ENCODE measurements at places on chromosomes 2 and 18. TPM values are rescaled to one million over a fixed set of nuclear protein-coding genes. Genes with fewer than 3 reads are reported as not detected.
A peak's percentile ranks its signal among the peaks of the same experiment; 100 is the strongest.

Gene CDK15
- polyA plus RNA-seq: 0.08 TPM

GRCh38 chr2:231709981-231710798, 1.9 kb downstream of the PTMA start:
- DNase-seq: peak; percentile 86

DNA sequence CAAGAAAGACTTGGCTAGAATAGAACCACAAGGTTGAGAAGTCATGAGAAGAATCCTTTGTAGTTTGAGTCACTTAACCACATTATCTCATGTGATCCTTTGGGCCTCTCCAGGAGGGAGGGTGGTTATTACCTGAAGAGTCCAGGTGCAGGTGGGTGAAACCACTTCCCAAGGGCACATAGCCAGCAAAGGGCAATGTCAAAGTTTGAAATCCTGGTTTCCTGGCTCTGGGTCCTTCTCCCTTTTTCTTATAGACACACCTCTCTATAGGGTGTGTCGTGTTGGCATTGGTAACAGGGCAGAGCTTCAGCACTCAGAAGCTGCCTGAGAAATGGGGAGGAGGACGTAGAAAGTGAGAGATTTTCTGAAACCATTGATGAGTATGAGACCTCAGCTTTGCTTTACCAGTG, 137.9 kb downstream of the MGAT5 start:
- DNase-seq: no peak

GRCh38 chr18:58135701-58136331, 91.8 kb downstream of the NEDD4L start:
- DNase-seq: no peak

DNA sequence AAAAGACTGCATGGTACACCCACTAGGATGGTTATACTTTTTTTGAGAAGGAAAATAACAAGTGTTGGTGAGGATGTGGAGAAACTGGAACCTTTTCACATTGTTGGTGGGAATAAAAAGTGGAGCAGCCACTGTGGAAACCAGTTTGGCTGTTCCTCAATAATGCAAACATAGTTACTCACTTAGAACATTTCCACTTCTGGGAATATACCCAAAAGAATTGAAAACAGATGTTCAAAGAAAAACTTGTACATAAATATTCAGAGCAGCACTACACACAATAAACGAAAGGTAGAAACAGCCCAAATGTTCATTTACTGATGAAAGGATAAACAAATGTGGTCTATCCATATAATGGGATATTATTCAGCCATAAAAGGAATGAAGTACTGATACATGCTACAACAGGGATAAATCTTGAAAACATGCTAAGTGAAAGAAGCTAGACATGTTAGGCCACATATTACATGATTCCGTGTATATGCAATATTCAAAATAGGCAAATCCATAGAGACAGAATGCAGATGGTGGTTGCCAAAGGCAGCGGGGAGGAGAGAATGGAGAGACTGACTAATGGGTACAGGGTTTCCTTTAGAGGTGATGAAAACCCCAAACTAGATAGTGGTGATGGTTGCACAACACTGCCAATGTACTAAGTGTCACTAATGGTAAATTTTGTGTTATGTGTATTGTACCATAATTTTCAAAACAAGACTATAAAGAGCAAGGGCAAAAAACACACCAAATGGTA, 20.9 kb upstream of the LMAN1 start:
- no peak for DNase-seq

DNA sequence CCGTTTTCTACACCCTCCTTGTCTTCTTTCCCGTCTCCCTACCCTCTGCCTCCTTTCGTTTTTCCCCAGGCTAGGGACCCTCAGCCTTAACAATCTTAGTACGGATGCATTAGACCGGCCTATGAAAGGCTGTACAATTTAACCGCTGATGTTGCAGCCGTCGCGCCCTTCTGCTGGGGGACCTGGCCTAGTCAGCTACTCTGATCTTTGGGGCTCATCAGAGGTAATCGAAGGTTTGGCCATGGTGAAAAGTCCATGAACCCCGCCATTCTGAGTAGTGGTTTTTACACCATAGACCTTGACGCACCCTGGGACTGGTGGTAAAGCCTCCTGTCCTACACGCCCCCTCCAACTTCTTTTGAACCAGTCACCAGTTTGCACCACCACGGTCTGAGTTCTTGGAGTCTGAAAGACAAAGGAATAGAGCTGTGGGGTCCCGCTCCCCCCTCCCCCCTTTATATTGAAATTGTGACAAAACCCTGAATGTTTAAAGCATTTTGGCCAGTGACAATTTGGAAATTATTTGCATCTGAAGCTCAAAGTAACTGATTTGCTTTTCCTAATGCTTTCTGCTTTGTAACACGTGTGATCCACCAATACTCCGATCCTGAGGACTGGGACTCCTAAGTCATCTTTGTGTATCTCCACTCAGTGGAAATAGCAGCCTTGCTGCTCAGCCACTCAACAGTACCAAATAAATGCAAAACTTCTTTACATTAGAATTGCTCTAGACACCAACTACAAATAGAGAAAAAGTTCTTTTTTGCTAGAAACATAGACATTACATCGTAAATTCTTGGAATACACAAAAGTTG, 642 bp upstream of the SRSF7 start:
- no peak for DNase-seq

GRCh38 chr2:166057370-166058164, 70.3 kb downstream of the SCN1A start:
- no peak for DNase-seq

GRCh38 chr18:42156281-42156680, 201.2 kb downstream of the PIK3C3 start:
- no peak for DNase-seq

DNA sequence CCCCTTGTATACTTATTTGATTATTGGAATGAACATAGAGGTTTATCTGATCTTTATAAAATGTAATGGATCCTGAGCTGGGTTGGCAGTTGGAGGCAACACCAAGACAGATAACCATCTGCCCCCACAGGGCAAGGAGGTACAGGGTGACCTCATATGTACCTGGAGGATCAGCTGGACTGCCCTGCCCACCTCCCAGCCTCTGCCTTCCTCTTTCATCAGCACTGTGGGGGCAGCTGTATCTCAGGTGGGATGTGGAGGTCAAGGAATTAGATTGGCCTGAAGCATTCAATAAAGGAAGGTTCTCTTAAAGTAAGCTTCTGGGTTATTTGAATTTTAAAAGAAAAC, 92.6 kb downstream of the LYPD6 start:
- DNase-seq: no peak

Gene RAD51AP2
- 0.08 TPM for polyA plus RNA-seq

Gene AQP12A
- not detected for polyA plus RNA-seq

Gene MARCHF4
- not detected for polyA plus RNA-seq

Gene MLPH
- 60.3 TPM for polyA plus RNA-seq

GRCh38 chr18:67735506-67735905, 219.0 kb upstream of the DSEL start:
- no peak for DNase-seq

DNA sequence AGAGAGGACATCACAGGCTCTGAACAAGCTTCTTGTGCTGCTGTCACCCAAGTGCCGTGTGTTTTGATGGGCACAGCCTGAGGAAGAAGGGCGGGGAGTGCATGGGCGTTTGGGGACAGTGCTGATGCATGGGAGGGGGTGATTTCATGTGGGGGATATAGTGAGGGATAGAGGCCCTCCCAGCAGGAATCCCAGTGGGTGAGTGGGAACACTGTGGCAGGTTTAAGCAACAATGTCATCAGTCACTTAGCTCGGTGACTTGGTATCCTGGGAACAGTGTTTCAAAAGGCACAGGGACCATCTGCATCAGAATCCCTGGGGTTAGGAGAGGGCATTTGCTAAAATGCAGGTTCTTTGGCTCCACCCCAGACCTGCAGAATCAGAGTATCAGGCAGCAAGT, 609 bp downstream of the SIGLEC15 start:
- DNase-seq: no peak

DNA sequence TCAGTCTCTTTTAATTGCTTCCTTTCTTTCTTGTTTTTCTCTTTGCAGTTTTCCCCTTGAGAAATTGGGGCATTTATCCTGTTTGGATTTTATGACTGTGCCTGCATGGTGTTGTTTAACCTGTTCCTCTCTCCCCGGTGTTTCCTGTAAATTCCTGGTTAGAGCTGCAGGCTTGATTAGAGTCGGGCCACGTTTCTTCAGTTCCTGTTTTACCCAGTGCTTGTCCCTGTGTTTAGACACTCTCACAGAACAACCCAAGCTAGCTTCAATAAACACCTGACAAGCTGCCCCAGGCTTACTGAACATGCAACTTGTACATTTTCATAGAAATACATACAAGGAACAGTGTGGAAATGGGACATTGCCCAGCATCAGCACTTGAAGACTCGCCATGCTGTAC, 53.9 kb downstream of the NGEF start:
- DNase-seq: no peak

Gene CD207
- polyA plus RNA-seq: 0.19 TPM

GRCh38 chr18:48123941-48124340, 193.5 kb upstream of the SMAD2 start:
- no peak for DNase-seq

Gene NDUFV2
- polyA plus RNA-seq: 1,311 TPM

GRCh38 chr2:218961229-218961628, 1.8 kb downstream of the CDK5R2 start:
- no peak for DNase-seq

Gene FAP
- polyA plus RNA-seq: 0.88 TPM

- DNase-seq: no peak
Measured at GRCh38 chr2:14306268-14306861, 326.2 kb upstream of the LRATD1 start.

DNA sequence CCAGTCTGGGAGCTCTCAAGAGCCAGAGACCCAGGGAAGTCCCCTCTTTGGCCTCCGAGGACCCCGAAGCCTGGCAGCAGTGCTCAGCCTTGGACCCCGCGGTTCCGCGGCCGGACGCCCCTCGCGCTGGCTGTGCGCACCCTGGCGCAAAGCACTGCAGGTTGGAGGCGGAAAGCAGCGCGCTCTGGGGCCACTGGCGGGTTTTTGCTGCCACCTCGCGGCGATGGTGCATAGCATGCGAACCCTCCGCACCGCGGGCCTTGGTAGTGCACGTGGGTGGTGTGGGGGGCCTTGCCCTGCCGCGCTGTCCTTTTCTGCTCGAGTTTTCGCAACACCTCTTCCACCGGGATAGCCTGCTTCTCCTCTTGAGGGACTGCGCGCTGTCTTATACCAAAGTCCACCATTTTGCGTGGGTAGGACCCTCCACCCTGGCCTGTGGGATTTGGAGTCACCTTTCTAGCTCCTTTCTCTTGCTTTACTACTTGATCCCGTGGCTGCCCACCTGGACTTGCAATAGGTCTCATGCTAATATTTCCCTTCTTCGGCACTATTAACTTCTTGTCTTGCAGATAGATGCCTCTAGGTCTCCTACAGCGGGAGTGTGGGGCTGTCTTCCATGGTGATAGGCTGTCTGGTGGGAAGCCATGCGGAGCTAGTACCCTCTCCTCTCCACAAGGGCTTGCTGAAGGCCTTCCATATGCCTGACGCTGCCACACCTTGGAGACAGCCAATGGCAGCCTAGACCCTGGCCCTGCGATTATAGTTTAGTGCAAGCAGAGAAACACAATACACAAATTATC, 14.3 kb downstream of the SIX3 start:
- peak; percentile 72 for DNase-seq

- no peak for DNase-seq
Measured at GRCh38 chr18:24054130-24054529, 39.6 kb downstream of the TTC39C start.

DNA sequence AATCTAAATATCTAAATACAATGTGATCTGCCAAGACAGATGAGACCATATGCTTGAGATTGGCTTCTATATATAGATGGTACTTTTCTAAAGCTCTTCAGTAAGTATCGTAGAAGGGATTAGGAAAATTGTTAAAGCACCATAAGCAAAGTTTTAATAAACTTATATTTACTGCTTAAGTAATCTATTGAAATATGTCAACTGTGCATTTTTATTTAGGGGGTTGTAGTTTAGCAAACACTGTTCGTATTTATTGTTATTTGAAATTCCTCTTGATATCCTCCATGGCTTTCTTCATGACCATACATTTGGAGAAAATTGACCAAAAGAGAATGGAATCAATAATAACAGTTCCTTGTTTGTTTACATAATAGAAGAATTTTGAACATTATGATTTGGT, 102.7 kb downstream of the MIB1 start:
- no peak for DNase-seq

DNA sequence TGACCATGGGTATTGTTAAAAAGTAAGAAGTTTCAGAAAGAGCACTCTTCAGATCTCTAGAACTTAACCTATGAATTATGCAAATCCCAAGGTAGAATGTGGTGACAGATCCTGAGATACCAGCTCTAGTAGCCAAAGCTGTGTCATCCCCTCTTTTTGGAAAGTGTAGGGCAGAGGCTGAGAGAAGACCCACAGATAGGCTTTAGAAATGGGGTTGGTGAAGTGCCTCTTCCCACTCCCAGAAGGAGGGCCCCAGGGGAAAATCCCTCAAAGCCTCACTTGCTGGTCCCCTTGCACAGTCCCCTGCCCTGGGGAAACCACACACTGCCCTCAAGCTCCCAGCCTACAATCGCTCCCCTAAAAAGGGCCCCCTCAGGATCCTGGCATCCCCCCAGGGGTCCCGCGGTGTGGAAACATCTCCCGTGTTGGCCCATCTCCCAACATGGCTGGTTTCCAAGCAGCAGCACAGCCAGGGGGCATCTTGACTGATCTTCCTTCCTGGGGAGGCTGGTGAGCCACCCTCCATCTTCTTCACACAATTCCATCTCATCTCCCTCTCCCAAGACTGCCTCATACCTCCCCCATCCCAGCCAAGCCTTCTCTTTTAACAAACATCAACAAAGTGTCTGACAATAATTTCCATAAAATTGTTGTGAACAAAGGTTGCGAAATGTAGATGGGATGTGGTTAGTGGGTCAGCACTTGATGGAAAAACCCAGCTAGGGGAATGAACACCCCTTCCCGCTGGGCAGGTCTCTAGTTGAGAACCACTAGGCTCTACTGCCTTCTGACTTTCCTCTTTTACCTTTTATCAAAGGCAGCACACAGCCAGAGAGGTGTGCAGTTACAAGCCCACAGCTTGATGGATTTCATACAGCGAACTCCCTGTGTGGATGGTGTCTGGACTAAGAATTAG, 25.1 kb downstream of the MAL start:
- DNase-seq: no peak

- no peak for DNase-seq
Measured at GRCh38 chr2:73964223-73964622, 20.5 kb upstream of the TET3 start.

Gene ANKRD23
- polyA plus RNA-seq: 0.96 TPM

Gene SMYD1
- polyA plus RNA-seq: 157 TPM

GRCh38 chr2:130352237-130352636, 3.6 kb upstream of the PTPN18 start:
- no peak for DNase-seq

Gene SKA1
- polyA plus RNA-seq: 0.11 TPM

DNA sequence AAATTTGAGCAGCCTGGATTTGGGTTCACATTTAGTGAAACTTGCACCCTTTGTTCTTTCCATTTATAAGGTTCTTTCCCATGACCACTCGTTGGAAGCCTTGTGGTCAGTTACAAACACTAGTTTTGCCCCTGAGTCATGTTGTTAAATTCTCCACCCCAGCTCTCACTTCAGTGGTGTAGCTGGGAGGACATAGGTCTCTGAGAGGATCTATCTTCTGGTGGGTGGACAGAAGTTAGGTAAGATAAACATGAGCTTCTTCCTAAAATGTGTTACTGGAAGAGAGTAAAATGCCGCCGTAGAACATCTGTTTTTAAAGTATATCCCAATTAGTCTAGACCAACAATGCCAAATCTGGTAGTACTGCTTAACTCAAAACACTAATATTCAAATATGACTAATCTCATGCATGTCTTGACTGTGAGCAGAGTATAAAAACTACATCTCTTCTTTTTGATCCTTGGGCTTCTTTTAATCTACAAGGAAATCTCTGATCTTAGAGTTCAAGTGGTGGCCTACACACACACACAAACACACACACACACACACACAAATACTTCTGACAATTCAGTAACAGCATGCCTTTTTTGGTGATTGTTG, 162.6 kb upstream of the FN1 start:
- no peak for DNase-seq

Measured in heart left ventricle (tissue), 16 donors.